ENCODE measurements at places on chromosomes 4 and X.
A peak's percentile ranks its signal among the peaks of the same experiment; 100 is the strongest.

DNA sequence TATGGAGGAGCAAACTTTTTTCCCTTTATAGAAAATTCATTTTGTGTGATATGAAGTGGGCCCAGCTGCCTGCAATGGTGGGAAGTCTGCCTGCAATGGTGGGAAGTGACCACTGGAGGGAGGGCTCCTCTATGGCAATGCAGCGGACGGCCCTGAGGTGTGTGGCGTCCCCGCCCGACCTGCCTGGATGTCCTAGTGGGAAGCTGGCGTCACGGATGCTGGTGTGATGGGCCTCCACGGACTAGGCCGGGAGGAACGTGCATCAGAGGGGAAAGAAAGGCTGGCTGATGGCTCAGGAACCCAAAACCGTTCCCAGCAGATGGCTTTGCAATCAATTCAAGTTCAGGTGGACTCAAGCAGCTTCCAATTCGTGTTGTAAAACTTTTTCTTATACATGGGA, 177.9 kb downstream of the AFAP1 start:
- DNase-seq = peak; percentile 32

- DNase-seq = no peak
Measured at GRCh38 chrX:24513416-24513815, 48.3 kb downstream of the PDK3 start.

- no peak for DNase-seq
Measured at GRCh38 chr4:169124661-169125060, 114.6 kb upstream of the CBR4 start.

DNA sequence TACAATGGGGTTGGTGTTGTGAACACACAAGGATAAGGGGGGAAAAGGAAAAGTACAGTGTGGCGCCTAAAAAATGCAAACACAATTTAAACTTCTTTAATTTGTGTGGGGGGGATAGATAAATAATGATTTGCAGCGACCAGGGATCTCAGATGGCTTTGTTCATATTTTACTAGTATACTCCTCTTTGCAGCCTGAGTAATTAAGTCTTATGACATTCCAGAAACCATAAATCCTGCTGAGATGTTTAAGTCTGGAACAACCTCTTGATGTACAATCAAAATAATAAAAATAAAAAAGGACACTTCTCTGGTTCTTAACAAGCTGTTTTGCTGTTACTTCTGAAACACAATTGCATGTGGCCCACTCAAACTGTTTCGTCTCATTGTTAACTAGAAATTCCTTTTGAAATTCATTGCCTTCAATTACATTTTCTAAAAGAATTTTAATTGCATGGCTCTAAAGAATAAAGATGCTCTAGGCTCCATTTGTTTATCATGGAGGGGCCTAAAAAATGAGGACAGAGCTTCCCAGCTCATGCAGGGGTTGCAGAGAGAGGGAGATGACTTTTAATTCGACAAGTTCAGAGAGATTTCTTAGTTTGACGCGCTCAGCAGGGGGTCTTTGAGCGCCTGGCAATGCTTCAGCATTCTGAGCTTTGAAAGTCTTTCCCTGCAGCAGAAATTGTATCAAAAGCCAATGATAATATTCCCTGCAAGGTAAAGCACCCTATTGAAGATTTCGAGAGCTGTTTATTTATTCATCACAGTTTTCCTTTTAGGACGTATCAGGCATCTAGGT, 892.4 kb upstream of the TENM3 start:
- DNase-seq = no peak

- DNase-seq = no peak
Measured at GRCh38 chrX:38896724-38897298, 95.6 kb downstream of the MID1IP1 start.

DNA sequence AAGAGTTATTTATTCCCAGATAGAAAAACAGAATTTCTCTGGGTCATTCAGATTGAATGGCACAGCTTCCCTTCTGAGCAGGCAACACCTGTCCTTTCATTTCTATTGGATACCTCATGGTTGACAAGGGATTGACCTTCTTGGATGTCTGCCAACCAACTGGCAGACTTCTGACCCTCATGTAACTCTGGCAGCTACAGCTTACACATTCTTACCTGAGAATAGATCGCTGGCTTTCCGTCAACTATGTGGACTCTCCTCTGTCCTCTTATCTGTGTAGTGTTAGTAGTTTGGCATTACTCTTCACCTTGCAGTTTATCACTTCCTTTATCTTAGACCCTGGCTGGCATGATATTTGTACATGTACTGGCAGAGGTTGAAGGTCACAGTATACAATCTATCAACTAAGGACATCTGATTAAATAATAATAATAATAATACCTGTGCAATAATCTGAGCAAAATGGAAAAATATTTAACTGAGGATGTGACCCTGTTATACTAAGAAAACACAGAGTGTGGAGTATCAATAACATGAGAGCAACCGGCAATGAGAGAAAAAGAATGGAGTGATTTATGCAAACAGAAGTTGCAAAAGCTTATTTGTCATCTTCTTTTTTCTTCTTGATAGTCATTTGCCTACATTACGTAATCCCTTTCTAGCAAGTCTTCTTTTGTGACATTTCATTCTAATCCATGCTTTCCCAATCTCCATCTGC, 1118.2 kb downstream of the ARAP2 start:
- no peak for DNase-seq

DNA sequence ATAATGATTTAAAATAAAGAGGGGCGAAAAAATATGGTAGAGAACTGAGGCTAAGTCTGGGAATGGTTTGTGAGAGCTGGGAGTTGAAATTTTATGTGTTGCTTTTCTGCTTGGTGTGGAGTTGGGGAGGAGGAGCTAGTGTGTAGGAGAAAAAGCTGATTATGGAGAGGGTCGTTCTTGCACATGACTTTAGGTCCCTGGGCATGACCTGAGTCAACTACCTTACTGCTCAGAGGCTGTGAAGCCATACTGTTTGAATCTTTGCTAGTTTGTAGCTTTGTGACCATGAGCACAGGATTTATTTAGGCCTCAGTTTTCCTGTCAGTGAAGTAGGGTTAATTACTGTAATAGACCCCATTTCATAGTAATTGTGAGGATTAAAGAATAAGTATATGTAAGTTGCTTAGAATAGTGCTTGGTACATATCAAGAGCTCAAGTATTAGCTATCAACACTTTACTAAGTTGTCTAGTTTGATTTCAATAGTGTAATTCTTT, 78.6 kb downstream of the KDM6A start:
- no peak for DNase-seq

DNA sequence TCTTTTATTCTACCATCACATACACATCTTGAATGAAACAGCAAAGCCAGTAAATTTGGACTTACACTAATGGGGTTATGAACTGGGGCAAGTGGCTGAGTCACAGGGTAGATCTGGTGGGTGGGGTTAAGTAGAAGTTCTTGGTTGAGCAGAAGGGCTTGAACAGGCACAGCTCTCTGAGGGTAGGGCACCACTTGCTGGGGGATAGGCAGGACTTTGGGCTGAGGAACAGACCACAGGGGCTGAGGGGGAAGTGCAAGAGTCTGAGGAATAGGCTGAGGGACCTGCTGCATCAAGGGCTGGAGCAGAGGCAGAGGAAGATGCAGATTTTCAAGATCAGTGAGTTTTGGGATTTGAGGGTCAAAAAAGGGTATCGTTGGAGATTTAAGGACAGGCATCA, 8.3 kb downstream of the CSN2 start:
- no peak for DNase-seq

- no peak for DNase-seq
Measured at GRCh38 chr4:130077275-130077674, 981.3 kb downstream of the C4orf33 start.

GRCh38 chr4:48432017-48432416, 51.1 kb upstream of the SLC10A4 start:
- DNase-seq = no peak

- no peak for DNase-seq
Measured at GRCh38 chr4:101125045-101125942, 222.0 kb downstream of the PPP3CA start.

GRCh38 chr4:106353786-106354185, 14.8 kb downstream of the GIMD1 start:
- DNase-seq = no peak

DNA sequence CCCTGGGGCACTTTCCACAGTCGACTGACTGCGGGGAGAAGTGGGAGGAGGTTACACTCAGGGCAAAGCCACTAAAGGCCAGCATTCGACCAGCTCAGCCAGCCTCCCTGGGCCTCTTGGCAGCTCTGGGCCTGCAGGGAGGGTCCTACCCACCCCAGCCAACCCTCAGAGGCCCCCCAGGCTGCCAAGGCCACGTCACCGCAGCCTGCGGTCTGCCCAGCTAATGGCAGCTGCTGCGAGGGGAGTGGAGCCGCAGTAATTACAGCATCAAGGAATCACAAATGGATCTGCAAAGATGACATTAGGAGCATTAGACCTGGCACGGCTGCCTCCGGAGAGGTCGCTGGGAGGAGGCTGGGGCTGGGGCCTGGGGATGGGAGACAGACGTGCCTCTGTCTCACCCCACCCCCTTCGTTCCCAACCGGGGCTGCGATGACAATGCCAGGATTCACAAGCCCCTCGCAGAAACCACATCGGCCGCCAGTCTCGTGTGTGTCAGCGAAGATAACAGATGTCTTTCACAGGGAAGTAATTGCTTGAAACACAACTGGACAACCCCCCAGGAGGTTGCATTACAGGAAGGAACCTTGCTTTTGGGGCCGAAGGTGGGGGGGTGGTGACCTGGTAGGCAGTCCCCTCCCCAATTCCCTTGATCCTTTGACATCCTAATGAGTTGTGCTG, 367.6 kb downstream of the BCOR start:
- no peak for DNase-seq

- DNase-seq = no peak
Measured at GRCh38 chr4:188879598-188879997, 740.4 kb downstream of the TRIML1 start.

GRCh38 chr4:121072224-121073003, at the start of gene NDNF:
NDNF (minus strand) TSS chr4:121072535; CDS start chr4:121045837, 26,698 bp downstream.
- no peak for DNase-seq

- DNase-seq = no peak
Measured at GRCh38 chrX:144849141-144849540, 398.2 kb upstream of the SPANXN1 start.

GRCh38 chr4:2786794-2787229, 6.1 kb upstream of the SH3BP2 start:
- DNase-seq = no peak

DNA sequence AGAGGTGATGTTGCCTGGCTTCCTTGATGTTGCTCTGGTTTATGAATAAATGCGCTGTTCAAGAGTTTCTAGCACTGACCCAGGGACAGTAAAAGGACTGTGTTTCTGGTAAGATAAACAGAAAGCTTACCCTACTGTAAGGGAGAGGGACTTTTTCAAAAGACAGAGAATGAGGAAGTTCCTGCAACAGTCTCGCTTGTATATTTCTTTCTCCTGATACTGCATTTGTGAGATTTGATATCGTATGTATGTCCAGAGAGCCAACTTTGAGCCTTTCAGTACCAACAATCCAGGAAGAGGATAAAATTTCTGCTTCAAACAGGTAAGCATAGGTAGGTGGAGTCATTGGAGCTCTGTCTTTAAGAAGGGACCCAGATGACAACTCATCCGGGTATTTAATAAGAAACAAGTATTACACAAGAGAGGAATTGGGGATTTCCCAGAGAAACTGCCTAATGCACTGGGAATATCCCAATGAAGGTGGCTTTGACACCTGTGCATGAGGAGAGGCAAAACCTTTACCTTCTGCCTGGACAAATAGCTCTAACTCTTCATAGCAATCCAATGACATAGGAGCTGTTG, 773 bp downstream of the DAPP1 start:
- no peak for DNase-seq

GRCh38 chr4:124757126-124757525, 44.6 kb upstream of the ANKRD50 start:
- DNase-seq = no peak

DNA sequence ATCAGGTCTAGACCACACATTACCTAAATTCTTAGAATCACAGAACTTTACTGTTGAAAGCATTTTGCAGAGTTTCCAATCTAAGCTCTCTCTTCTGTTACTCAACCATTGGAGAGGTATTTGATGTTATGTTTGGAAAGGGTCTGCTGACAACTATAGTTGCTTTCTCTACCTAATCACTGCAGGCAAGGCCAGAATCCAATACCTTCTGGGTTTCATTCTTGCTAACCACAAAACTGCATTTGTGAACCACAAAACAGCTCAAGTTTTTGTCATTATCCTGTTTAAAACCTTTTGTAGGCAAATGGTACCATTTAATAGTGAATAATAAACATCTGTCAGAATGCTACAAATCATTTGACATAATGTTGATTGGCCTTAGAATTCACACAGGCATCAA, 380.1 kb downstream of the GASK1B start:
- DNase-seq = no peak

DNA sequence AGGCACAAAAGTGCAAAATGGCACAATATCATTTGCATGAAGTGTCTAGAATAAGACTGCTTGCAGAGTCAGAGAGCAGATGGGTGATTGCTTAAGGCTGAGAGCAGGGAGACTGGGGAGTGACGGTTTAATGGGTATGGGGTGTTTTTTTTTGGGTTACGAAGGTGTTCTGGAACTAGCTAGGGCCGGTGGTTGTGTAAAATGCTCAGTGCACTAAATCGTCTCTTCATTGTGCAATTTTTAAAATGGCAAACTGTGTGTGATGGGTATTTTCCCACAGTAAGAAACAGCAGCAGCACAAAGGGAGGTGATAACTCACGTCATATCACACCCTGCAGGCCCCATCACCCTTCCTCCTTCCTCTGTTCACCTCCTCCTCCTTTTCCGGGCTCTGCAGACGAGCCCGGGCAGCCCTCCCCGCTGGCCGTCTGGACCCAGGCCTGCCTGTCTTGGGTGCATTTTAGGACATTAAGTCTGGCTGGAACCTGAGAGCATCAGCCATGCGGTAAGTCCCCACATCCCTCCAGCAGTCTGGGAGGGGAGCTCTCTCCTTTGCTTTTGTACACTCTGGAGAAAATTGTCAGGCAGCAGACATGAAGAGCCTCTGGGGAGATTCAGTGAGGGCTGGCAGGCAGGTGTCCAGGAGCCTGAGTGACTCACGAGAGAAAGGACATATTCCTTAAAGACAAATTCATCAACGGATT, 42.7 kb downstream of the ASMT start:
- DNase-seq = no peak

GRCh38 chrX:151099001-151099400, 77.4 kb upstream of the GPR50 start:
- peak; percentile 57 for DNase-seq

DNA sequence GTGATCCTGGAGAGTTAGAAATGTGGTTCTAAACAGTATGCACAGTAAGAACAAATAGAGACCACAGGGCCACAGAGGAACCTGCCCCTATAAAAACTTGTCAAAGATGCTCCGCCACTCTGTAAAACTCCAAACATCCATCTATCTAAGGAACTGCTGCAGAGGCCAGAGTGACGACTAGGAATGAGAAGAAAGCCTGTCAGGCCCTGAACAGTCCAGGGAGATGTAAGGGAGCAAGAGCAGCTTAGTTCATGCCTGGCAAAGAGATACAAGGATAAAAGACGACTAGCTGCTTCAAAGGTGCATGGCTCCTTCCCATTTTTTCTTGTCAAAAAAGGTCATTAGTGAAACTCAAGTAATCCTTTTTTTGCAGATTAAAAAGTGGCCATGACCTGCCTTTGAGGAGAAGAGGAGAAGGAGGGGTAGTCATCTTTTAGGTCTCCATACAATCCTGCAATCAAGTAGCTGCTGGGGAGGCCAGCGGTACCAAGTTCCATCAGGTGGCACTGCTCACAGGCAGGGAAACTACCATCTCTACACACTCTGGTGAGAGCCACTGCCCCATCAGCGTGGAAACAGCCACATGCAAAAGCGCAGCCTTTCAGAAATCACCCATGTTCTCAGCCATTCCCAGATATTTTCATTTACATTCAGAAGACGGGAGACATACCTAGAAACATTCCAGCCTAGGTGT, 162.1 kb downstream of the TSPAN5 start:
- no peak for DNase-seq
